Stimulated activated CD8-positive, alpha-beta memory T cell treated with anti-CD3 and anti-CD28 coated beads, Interleukin-7, amount 100 ng/mL, for 4 hours (primary cell): ENCODE measurements at places on chromosomes 3 and 15.

GRCh38 chr15:43446344-43446743 is 46.6 kb downstream of the TP53BP1 start:
- DNase-seq, result no peak

DNA sequence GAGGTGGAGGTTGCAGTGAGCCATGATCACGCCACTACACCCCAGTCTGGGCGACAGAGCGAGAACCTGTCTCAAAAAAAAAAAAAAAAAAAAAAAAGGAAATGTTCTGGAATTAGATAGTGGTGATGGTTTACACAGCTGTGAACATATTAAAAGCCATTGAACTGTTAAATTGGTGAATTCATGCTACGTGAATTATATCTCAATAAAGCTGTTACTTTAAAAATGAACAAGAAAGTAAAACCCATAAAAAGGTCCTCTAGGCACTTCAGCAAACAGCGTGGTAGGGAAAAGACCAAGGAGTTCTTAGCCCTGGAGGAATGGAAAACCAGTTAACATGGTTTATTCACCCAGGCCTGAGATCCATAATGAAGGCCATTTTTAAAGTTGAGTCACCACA is 180.1 kb downstream of the ATG7 start:
- no peak for DNase-seq

DNA sequence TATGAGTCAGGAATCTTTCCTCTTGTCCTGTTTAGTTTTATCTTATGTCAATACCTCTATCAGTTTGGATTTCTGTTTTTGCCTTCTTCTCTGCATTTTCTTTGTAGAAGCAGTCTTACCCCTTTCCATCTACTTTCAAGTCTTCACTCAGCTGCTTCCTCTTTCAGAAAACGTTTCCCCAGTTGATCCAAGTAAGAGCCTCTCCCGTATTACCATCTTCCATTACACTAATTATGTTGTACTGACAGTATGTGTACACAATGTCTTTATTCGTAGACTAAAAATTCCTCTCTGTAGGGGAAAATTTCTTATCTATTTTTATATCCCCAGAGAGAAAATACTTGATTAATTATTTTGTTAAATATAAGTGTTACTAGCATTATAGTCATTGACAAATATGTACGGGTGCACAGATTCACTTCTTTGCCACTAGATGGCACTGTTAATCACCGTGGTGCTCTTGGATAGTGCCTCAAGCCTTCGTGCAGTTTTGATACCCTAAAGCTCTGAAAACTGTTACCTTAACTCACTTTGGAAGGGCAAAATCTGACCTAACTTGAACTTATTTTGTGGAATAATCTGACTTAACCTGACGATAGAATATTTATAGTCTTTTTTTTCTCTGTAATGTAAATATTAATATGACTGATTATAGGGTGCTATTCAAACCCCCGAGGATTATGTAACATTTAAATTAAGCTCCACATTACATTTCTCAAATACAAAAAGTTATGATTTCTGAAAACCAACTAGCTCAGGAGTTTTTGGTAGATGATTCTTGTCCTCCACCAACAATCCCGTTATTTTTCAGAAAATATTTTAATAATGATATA is 74.2 kb upstream of the POU1F1 start:
- no peak for DNase-seq

- no peak for DNase-seq
These were observed 53.5 kb upstream of the CPNE4 start for GRCh38 chr3:132088291-132088690.

GRCh38 chr3:197513953-197514785 is 41.6 kb downstream of the BDH1 start:
- no peak for DNase-seq

DNA sequence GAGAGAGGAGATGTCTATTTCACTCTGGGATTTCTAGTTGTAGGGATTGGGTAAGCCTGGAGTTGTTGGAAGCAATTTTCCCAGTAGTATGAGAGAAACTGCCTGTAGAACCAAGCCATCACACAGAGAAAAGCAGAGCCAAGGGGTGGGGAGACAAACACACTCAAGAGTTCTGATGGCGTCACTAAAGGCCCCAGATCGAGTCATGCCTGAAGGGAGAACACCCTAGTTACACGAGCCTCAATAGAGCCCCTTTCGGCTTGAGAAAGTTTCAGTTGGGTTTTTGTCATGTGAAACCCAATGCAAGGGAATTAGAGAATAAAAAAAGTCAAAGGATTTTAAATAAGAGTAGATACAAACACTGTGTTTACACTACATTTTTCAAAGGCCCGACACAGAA is 66.1 kb upstream of the PFN2 start:
- no peak for DNase-seq

DNA sequence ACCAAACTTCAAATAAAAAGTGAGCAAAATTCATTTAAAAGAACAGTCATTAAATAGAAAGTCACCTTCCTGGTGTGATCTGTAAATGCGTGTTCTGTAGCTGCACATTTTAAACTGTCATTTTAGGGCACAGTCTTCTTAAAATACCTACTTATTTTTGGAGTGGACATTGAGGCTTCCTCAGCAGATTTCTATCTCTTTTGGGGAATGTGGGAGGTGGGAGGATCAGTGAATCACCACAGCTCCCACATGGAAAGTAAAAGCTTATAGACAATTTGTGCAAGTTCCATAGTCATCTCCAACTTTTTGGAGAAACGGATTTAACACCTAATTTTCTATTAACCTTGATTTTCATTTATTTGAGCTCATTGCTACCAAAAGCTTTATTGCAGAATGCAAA is 21.0 kb upstream of the MOBP start:
- DNase-seq, result no peak

- DNase-seq, result no peak
These were observed 158.1 kb upstream of the ZNF385D start for GRCh38 chr3:21909096-21909495.

DNA sequence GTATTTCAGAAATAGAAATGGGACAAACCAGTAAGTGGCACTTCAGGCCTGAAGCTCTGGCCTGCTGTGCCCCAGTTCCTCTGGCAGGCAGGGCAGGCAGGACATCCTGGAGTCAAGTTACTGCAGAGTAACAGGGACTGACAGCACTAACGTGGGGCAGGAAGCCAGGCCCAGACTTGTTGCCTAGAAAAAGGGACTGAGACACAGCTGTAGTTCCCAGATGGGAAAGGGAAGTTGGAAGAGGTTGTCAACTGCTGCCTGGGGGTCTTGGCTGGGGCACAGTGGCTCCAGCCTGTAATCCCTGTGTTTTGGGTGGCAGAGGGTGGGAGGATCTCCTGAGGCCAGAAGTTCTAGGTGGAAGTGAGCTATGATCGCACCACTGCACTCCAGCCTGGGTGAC is 171.9 kb downstream of the FMN1 start:
- no peak for DNase-seq

DNA sequence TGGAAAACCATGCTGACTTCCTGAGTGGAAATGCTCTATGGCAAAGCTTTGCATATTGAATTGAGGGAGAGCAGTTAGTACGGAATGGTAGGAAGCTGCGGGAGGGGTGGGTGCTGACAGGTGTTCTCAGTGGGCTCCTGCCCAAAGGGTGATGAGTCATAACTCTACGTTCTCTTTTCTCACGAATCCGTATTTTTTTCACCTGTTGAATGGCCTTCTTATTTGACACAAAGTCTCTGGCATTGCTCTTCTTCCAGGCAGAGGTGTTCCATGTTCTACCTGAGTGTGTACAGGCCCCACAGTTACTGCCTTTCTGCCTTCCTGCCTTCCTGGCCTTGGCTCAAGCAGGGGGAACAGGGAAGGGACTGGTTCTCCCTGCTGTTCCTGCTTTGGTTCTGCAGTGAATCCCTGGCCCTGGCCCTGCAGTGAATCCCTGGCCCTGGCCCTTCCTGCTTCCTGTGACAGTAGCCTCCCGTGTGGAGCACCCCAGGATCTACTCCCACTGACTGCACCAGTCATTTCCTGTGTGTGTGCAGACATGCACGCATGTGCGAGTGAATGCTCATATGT is 31.9 kb downstream of the TRAK1 start:
- DNase-seq, result no peak

- DNase-seq, result no peak
These were observed 189.0 kb upstream of the RGMA start for GRCh38 chr15:93278006-93278405.

GRCh38 chr3:42179110-42179725 is 86.8 kb downstream of the CCK start:
- no peak for DNase-seq

GRCh38 chr3:61858054-61858453 is 296.7 kb downstream of the PTPRG start:
- DNase-seq, result no peak

GRCh38 chr15:29064290-29064689 is 178.5 kb downstream of the APBA2 start:
- no peak for DNase-seq

GRCh38 chr3:156749244-156749643 is 74.9 kb downstream of the TIPARP start:
- DNase-seq, result no peak

DNA sequence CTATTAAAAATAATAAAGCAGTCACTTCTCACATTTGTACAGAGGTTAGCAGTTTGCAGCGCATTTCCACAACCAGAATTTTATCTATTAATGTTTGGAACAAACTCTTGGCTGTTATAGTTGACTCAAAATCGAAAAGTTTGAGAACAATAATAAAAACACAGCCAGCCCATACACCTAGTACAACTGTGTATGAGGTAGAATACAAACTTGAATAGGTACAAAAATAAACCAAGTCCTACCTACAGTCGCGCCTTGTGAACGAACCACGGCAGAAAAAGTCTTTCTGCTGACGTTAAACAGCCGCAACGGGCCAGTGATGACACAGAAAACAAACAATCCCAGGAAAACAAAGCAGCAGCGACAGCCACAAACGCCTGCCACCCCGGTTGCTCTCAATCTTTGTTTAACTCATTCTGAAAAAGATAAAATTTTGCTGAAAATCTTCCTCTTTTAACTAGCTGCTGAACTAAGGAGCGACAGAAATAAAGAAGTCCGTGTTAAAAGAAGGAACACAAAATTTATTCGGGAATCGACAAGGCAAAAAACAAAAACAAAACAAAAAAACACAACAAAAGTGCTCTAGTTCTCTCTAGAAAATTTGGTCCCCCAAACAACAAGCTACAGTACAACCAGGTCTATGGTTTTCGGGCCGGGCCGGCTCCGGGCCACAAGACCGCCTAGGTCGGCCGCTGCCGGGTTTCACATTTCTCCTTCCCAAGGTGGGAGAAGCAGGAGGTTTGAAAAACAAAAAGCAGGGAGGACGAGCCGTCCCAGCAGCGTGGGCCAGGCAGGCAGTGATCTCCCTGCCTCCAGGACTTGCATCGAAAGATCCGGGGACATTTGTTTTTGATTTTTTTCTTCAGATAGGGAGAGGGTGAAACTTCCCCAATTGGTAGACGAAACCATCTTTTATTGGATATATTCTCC is 2.9 kb downstream of the FOXL2 start:
- no peak for DNase-seq

DNA sequence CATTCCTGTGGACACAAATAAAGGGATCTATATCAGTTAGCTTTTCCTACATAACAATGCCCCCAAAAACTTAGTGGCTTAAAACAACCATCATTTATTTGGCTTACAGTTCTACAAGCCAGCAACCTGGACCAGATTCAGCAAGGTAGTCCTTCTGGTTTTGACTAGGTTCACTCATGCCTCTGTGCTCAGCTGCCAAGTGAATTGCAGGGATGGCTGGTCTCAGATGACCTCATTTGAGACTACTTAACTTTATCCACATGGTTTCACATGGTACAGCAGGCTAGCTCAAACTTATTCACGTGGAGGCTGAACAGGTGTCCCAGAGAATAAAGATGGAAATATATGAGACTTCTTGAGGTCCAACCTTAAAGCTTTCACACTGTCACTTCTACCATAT is 119.3 kb upstream of the BFSP2 start:
- DNase-seq, result no peak

GRCh38 chr3:10968401-10968800 is 24.1 kb upstream of the SLC6A1 start:
- DNase-seq, result no peak

- DNase-seq, result no peak
These were observed 132.2 kb downstream of the ATP10A start for GRCh38 chr15:25730918-25731317.

DNA sequence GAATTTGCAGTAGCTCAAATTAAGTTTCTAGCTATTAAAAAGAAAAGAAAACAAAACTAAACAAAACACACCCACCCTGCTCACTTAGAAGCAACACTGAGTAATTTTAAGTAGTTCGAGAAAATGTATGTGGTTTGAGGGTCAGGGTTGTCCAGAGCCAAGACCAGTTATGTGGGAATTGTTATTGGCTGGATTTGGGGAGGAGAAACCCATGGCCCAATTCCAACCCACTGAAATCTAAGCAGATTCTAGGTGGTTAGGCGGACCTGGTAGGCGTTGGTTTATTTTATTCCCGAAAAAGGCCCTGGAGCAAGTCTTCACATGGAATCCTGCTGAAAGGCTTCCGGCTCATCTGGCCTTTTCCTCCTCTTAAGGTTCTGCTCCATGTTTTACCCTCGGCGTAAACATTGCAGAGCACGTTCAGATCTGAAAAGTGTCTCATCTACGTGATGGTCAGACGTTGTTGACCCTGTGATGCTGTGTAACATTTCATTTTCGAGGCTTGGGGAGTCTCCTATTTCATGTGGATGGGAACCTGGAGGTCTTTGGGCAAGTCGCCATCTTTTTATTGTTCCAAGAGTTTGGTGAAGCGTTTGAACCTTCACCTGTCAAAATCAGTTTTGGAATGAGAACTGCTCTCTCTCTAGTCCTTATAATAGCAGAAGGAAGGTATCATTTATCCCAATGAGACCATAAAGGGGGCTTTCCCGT is 64.0 kb downstream of the FLNB start:
- no peak for DNase-seq

- DNase-seq, result no peak
These were observed 123.7 kb upstream of the IGSF10 start for GRCh38 chr3:151584566-151584965.

DNA sequence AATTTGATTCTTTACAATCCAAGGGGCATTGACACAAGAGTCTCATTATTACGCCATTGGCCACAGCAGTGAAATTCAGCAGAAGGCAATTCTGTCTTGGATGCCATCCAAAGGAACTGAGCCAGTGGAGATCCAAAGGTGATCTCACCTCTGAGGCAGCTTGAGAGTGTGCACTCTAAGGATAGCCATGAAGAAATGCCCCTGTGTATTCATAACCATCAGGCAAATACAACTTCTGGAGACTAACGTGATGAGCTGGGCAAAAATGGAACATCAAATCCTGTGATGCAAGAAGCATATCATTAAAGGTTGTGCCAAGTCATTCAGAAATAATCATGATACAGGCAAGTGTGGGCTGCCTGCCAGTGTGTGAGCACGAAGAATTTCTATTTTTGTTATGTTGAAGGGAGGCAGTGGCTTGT is 41.4 kb downstream of the ROBO2 start:
- DNase-seq, result no peak

GRCh38 chr3:17551333-17551732 is 191.1 kb downstream of the TBC1D5 start:
- DNase-seq, result no peak

DNA sequence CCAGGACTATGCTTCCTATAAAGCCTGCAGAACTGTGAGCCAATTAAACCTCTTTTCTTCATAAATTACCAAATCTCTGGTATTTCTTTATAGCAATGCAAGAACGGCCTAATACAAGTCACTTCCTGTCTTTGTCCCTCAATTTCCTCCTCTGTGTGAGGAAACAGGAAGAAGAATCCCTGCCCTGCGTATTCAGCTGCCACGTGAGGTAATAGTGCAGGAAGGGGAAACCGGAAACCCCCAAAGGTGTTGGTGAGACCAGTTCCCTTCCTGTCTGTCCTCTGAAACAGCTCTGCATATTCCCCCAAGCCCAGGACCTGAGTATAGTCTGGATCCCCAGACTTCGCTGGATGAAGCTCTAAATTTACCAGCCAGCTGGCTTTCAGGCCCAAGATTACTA is 18.1 kb upstream of the PTPN23 start:
- DNase-seq, result no peak

- DNase-seq, result no peak
These were observed 24.2 kb upstream of the CD96 start for GRCh38 chr3:111517801-111518200.
